CD4-positive, alpha-beta T cell treated with Interferon gamma for 1 hour (primary cell): ENCODE measurements at places on chromosomes 5 and 9.

DNA sequence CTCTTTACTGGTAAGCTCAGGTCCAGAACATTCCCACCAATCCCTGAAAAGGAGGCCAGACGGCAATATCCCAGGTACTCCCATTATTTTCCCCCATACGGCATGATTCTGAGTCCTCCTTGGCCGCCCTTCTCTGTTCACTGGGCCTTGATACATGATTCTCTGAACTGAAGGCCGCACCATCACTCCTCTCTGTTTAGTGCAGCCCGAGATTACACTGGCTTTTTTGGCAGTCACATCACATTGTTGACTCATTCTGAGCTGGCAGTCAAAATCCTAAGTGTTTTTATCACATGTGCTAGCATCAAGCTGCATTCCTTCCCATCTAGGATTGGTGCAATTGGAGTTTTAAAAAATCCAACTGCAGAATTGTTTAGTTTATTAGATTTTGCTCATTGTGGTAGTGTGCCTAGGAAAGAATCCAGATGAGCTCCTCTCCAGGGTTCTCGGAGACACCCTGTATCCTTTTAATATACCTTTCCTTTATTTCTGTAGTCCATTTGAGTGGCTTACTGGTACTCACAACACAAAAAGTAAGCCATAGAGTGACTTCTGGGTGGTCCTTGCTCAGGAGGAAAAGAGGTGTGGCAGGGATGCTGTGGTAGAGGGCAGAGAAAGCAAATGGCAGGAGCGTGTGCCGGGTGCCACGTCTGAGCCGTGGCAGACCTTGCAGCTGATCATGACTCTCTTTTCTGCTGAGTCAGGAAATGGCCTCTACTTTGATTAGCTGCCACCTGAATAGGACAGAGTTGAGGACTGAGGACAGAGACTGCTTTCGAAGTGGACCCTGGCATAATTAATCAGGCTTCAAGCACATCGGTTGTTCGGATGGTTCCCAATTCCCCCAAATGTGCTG, 121.1 kb upstream of the IL12B start:
- DNase-seq, result no peak

DNA sequence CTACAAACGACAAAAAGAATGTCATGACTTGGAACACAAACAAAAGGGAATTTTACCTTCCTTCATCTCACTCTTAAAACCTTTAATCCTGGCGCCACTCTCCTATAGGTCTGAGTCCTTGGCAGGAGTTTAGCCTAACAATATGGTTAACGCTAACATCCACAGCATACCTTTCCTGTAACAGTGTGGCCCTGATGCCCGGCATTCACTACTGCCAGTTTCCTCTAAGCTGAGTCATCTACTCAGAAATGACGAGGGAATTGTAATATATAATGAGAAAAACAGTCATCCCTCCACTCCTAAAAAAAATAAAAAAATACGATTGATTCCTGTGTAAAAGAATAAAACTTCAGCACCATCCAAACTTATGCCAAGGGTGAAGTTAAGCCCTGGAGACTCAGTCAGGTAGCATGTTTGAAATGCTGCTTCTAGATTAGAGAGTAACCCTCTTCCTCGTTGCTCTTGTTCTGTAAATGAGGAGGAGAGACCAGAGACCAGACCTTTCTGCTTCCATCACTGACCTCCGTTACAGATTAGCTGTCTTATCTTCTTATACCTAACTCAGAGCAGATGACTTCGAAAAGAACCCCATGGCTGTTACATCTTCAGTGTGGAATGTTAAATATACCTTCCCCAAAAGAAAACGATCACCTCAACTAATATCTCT, 37.4 kb downstream of the CCDC125 start:
- DNase-seq, result no peak

DNA sequence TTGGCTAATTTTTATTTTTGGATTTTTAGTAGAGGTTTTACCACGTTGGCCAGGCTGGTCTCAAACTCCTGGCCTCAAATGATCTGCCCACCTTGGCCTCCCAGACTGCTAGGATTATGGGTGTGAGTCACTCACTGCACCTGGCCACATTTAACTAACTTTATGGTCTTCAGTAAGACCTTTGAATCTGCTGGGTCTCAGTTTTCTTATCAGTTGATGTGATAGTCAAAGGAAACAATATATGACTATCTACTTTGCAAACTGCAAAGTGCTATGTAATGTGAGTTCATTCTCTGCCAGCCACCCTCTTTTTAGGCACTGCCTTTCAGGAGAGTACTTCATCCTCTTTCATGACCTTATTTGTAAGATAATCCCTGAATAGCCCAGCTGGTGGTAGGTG, 474.7 kb downstream of the PDE4D start:
- DNase-seq, result no peak

DNA sequence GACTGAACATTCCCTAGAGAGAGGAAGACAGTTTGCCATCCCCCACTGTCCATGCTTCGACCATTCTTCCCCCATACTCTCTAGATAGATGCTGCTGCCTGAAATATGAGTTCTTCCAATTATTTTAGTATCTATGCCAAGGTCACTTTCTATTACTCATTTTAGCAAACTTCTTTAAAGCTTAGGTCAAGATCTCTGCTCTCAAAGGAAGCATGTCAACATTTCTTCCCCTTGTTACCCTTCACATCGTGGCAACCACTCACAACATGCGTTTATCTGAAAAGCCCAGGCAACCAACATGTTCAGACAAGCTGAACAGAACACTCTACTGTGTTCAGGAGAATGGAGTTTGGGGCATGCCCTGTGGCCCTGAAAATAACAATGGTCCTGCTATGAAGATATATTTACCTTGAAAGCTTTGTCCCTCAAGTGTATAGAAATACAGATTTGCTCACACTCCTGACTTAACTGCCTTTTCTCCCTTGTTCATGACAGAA, 138.4 kb upstream of the KIF2A start:
- DNase-seq, result no peak

GRCh38 chr5:139960723-139961383, 82.2 kb downstream of the NRG2 start:
- DNase-seq, result no peak

DNA sequence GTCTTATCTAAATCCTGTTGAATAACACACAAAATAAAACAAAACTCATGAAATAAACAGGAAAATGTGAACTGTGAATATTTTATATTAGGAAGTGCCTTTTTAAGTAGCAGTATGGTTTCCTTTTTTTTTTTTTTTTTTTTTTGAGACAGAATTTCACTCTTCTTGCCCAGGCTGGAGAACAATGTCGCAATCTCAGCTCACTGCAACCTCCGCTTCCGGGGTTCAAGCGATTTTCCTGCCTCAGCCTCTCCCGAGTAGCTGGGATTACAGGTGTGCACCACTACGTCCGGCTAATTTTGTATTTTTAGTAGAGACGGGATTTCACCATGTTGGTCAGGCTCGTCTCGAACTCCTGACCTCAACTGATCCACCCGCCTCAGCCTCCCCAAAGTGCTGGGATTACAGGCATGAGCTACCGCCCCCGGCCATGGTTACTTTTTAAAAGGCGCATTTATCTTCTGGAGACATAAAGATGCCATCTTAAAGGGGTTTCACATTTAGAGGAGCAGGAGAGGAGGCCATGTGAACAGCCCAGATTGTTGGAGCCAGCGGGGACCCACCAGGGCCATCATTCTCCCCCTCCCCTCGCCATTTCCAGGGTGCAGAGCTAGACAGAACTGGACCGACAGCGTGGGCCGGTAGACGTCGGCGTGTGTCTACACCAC, 64.1 kb downstream of the ROR2 start:
- no peak for DNase-seq

GRCh38 chr5:156096259-156096658, 230.7 kb upstream of the SGCD start:
- DNase-seq, result no peak

DNA sequence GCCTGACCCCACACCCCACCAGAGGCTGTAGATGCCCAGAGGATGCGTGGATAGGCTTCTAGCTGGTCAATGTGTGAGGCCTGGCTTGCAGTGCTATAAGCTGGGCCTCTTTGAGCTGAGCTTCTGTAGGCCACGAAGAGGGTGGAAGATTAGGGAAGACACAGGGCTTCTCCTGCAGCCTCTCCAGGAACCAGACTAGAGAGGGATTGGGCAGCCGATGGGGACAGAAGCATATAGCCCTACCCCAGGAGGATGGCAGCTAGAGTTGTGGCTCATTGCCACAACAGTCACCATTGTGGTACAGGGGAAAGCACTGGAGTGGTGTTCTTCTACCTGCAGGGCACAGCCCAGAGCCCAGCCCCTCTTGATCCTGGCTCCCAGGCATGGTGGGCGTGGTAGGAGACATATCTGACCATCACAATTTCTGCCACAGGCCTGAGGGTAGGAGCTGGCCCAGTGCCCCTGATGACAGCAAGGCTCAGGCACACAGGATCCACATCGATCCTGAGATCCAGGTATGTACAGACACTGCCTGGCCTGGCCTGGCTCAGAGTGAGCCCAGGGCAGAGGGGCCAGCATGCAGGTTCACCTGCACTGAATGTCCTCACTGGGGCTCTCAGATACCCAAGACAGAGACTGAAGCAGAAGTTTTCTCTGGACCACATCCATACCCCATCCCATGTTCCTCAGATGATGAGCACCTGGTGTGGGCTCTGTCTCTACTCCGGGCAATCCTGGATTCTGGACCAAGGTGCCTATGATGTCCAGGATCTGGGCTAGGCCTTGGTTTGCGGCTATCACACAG, 8.7 kb downstream of the PDLIM4 start:
- DNase-seq, result no peak

- DNase-seq, result no peak
Measured at GRCh38 chr9:91362051-91362611, 413 bp upstream of the AUH start.

GRCh38 chr5:105961572-105961971, 1709.2 kb downstream of the EFNA5 start:
- no peak for DNase-seq

GRCh38 chr5:135333732-135334515, 65.1 kb downstream of the MACROH2A1 start:
- no peak for DNase-seq

GRCh38 chr5:32017692-32018367, 156.3 kb downstream of the GOLPH3 start:
- no peak for DNase-seq

GRCh38 chr9:36566813-36567221, 5.9 kb upstream of the MELK start:
- DNase-seq, result no peak

DNA sequence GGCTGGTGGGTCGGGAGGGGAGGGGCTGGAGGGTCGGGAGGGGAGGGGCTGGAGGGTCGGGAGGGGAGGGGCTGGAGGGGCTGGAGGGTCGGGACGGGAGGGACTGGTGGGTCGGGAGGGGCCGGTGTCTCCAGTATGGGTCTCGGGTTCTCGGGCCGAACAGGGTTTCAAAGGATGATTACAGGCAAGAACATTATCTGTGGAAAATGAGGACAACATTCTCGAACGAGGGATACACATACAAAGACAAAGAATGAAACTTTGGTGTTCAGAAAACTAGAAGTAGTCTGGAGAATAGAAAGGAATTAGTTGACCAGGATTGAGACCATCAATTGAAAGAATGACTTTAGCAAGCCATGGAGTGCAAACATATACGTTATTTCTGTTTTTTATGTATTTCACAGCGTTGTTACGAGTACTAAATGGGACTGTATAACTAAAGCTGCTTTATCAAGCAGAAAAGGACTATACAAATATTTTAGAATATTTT, 360 bp upstream of the ZCCHC10 start:
- DNase-seq, result no peak

DNA sequence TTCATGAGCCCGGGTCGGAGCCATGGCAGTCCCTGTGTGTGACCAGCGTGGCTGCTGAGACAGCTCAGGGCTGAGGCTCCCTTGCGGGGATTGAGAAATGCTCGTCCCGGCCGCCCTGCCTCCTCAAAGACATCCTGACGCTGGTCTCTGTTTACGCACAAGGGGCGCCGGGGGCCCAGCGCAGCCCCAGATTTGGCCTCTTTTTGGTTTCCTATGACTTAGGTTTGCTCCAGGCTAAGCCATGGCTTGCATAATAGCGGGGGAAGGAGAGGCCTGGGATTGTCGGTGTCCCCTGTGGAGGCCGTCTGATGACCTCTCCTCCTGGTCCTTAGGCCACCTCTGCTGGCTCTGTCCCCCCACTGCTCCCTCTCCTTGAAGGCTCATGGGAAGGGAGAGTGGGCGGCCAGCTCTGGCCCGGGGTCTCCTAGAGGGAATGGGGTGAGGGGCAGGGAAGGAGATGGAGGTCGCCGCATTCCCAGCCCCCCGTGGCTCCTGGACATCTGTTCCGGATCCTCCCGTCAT, 3.5 kb downstream of the LAMC3 start:
- no peak for DNase-seq

DNA sequence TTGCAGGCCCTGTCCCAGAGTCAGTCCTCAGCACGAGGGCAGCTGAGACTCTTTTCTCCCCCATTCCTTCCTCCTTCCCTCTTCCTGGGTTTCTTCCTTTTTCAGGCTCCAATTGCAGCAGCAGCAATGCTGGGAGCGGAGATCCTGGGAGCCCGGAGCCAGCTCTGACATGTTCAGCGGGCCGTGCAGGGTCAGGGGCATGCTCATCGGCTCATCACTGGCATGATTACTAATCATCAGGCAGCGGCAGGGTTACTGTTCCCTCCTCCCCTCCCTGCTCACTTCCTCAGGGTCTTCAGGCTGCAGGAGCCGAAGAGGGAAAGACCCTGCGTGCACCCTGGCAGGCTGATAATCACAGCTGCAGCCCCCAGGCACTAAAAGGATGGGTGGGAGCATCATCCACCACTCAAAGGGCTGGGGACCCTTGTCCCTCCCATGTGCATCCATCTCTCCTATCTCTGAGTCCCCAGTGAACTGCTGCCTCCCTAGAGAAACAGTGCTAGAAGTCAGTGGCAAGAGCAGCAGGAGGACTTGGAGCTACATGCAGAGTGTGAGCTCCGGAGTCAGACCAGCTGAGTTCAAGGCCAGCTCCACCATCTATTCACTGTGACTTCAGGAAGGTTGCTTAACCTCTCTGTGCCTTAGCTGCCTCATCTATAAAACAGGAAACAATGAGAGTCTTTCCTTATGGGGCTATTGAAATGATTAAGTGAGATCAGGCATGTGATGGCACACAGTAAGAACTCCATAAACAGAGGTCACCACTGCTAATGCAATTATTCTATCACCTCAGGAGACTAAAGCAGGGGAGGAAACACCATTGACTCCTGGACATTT, 7.8 kb upstream of the KCNIP1 start:
- DNase-seq, result no peak

DNA sequence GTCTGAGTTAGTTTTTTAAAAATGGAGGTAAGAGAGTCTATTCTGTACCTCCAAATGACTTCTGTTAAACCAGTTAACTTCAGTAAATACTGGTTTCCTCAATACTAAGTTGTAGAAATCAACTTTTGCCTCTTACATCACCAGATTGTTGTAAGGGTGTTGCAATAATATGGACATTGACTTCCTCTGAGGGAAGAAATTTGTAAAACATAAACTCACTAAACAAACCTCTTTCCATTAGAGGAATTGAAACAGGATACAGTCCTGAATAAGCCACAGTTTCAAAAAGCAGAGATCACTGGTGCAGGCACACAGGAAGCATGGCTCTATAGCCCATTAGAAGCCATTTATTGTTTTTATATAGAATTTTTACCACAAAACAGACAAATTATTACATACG, 32.7 kb upstream of the SLCO6A1 start:
- DNase-seq, result no peak
